Activated CD4-positive, alpha-beta memory T cell treated with anti-CD3 and anti-CD28 coated beads for 36 hours (primary cell): ENCODE measurements at places on chromosomes 5 and 9. TPM values are rescaled to one million over a fixed set of nuclear protein-coding genes. Genes with fewer than 3 reads are reported as not detected.

Gene TAF11L10
- total RNA-seq = not detected

Gene RGS7BP
- total RNA-seq = not detected

Gene FAF2
- total RNA-seq = 34.6 TPM

Gene GGTA1
- not detected for total RNA-seq

GRCh38 chr9:36676778-36677485, 104.2 kb downstream of the MELK start:
- H3K4me1 ChIP-seq = peaks cover 21% of the 10 kb centered on the region
- no peak overlapping the region for H3K4me3 ChIP-seq
- peaks cover 47% of the 10 kb centered on the region for H3K36me3 ChIP-seq
- no peaks in the 10 kb centered on the region for H3K27me3 ChIP-seq
- DNase-seq = no peak

DNA sequence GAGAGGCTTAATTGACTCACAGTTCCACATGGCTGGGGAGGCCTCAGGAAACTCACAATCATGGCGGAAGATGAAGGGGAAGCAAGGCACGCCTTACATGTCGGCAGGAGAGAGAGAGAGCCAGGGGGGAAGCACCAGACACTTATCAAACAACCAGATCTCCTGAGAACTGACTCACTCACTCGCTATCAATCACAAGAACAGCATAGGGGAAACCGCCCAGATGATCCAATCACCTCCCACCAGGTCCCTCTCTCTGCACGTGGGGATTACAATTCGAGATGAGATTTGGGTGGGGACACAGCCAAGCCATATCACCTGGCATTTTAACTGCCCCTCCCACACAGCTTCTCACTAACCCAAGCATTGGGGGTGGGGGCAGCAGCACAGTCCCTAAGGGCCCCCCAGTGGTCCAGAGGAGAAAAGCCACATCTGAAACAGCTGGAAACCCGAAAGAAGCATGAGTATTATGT, 76.1 kb upstream of the ASS1 start:
- H3K27me3 ChIP-seq = peaks cover 5% of the 10 kb centered on the region
- no peak overlapping the region for H3K27ac ChIP-seq
- DNase-seq = peak; percentile 57
- peaks cover 13% of the 10 kb centered on the region for H3K4me1 ChIP-seq
- H3K36me3 ChIP-seq = no peaks in the 10 kb centered on the region
- no peak overlapping the region for H3K4me3 ChIP-seq

DNA sequence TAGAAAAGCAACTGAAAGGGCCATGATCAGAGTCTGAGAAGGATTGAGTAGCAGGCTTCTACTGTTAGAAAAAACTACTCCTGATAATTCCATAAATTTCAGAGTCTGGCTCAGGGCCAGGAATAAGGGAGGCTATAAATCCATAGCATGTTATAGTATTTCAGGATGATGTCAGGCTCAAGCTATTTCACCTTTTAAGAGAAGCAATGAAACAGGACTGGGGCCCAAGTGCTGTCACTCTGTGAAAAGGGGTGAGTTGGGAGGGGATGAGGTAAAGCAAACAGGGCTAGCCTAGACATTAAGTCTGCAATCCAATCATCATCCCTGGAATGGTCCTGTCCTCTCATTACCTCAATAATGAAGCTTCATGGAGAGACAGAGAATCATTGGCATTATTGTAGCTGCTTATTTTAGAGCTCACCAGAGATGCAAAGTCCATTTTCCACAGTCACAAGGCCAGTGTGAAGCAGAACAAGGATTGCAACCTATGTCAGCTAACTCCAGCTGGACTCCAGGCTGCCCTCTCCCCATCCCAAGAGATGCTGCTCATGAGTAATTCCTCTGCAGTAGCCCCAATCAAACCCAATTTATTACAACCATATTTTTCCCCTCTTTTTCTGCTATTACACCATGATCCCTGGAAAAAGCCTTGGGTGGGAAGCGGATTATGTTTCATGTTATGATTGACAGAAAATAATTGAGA, 56.0 kb downstream of the PAPPA start:
- no peaks in the 10 kb centered on the region for H3K36me3 ChIP-seq
- H3K27ac ChIP-seq = no peak overlapping the region
- no peak overlapping the region for H3K4me3 ChIP-seq
- DNase-seq = no peak
- H3K4me1 ChIP-seq = no peaks in the 10 kb centered on the region
- no peaks in the 10 kb centered on the region for H3K27me3 ChIP-seq

DNA sequence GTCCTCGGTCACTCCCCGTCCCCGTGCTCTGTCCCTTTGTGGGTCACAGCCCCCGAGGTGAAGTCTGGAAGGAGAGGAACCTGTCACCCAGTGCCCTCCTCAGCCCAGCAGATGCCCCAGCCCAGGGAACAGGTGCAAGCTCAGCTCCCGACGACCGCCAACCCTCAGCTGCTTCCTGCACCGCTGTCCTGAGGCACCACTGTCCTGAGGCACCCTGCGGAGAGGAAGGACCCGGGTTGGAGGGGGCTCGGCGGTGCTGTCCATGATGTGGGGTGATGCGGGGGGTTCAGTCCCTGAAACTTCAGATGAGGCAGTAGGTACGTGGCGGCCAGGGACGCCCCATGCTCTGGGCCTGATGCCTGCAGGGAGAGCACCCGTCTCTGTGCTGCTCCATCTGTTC, 81.4 kb downstream of the COL5A1 start:
- H3K36me3 ChIP-seq = no peaks in the 10 kb centered on the region
- H3K4me1 ChIP-seq = peaks cover 3% of the 10 kb centered on the region
- DNase-seq = no peak
- no peak overlapping the region for H3K27ac ChIP-seq
- no peak overlapping the region for H3K4me3 ChIP-seq
- peaks cover 13% of the 10 kb centered on the region for H3K27me3 ChIP-seq

DNA sequence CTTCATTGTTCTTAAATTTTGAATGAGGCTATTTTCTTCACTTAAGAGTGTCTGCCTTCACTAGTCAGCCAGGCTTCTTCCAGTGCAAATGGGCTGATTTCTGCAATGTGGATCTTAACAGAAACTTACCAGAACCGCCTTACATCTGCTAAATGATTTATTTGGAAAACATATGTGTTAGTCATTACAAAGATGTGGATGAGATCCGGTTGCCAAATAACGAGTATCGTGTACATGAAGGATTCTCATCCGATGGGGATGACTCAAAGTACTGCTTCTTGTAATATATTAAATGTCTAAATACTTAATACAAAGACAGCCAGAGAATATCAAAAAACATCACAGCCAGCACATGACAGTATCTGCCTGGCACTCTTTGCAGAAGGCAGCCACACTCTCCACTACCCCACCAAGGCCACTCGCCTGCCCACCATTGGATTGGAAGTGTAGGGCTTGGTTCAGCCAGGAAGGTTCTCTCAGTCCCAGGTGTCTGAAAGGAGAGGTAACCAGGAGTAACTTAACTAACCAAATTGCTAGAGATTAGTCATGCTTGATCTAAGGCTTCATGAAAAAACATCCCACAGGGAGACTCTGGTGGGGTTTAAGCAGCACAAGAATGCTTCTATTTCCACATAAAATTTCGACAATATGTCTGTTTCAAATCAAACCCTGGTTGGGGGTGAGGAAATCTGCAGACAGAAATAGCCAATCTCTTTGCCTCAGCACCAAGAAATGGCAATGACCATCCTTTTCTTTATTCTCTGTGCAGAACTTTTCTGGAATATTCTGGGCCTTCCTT, 174.8 kb downstream of the GADD45G start:
- H3K4me1 ChIP-seq = peaks cover 2% of the 10 kb centered on the region
- peaks cover 1% of the 10 kb centered on the region for H3K27me3 ChIP-seq
- H3K4me3 ChIP-seq = no peak overlapping the region
- H3K36me3 ChIP-seq = no peaks in the 10 kb centered on the region
